ENCODE measurements at places on chromosomes 1 and 21.

DNA sequence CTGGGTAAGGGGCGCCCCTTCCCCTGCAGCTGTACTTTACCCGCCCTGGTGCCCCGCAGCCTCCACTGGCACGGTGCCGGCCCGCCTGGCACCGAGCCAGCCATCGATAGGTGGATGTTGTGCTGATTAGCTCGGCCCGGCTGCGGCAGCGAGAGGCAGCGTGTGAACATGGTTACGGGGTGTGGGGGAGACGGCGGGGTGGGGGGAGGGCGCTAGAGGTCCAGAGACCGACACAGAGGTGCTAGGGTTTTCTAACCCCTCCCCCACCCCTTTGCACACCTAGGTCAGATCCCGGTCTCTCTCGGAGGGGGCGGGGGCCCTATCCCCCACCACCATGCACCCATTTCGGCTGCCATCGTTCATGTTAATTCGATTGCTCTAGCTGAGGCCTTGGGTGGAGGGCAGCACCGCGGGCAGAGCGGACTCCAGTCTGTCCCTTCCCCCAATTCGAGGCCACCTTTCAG, 6.7 kb downstream of the EFNA4 start:
- DNase-seq = no peak

- DNase-seq = no peak
These were observed 40.8 kb downstream of the CDK18 start for GRCh38 chr1:205545001-205545919.

GRCh38 chr21:38330666-38331065, 73.9 kb downstream of the KCNJ15 start:
- DNase-seq = no peak

DNA sequence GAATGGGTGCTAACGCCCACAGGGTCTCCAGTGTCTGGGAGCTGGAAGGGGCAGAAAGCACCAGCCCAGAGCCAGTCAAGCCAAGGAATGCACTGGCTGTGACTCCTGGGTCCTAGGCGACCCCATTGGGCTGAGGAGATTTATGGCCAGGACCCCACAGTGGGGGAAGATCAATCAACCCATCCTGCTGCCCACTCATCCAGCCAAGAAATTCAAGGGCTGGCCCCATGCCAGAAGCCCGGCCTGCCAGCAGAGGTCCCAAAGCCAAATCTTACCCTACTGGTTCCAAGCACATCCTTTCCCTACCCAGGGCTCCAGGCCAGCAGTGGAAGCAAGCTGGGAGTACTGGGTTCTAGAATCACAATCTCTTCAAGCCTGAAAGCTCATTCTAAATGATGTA, 6.8 kb upstream of the PDZK1IP1 start:
- DNase-seq = no peak

- no peak for DNase-seq
These were observed 119.5 kb downstream of the PCBP3 start for GRCh38 chr21:45763074-45763473.

DNA sequence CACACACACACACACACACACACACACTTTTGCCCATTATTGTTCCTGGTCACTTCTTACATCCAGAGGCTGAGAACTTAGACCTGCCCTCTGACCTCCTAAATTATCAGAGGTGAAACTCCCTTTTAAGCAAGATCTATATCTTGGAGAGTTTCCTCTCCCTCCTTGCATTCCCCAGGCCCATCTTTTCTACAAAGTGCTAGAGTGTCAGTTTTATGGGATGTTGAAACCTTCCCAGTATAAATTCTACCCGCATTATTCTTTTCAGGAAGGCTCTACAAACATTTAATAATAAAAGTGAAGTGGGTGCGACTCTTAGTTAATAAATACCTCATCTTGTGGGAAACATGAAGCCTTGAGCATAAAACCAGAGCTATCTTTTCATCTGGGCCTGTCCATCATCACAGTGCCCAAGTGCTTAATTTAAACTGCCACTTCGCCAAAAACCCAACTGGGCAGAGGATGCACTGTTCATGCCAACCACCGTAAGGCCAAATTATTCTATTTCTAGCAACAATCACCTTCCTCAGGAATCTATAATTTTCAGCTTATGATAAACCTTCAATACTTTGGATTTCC, 458.2 kb upstream of the RUNX1 start:
- no peak for DNase-seq

GRCh38 chr1:118023199-118023598, 93.7 kb downstream of the WDR3 start:
- DNase-seq = no peak

- no peak for DNase-seq
These were observed 30.5 kb downstream of the EEIG2 start for GRCh38 chr1:108590441-108590840.

- DNase-seq = no peak
These were observed 16.7 kb upstream of the LUZP1 start for GRCh38 chr1:23185381-23185780.

DNA sequence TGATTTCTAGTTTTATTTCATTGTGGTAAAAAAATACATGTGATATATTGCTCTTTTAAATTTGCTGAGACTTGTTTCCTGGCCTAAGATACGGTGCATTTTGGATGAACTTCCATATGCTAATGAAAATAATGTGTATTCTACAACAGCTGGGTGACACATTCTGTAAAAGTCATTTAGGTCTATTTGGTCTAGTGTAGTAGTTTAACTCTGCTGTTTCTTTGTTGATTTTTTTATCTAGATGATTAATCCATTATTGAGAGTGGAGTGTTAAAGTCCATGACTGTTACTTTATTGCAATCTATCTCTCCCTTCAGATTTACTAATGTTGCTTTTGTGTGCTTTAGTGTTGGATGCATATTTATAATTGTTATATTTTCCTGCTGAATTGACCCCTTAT, 161.4 kb downstream of the VAV3 start:
- no peak for DNase-seq

- no peak for DNase-seq
These were observed 12.2 kb downstream of the ARID4B start for GRCh38 chr1:235315735-235316134.

DNA sequence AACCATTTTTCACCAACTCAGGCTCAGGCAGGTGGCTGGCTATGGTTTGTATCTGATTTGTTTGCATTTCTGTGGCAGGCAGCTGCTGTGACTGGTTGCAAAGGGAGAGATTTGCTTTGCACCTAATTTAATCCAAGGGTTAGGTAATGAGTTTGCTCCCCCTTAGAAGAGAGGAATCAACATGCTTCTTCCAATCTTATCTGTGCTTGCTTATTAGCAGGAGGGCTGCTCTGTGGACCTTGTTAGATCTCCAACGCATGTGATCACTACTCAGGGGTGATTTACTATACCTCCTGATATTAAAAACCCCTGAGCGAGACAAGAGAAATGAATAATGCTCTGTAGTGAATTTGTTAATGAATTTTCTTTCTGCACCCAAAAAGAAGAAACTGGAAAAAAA, 20.5 kb downstream of the OLFML3 start:
- no peak for DNase-seq

GRCh38 chr1:24317081-24317480, 2.1 kb upstream of the GRHL3 start:
- no peak for DNase-seq

DNA sequence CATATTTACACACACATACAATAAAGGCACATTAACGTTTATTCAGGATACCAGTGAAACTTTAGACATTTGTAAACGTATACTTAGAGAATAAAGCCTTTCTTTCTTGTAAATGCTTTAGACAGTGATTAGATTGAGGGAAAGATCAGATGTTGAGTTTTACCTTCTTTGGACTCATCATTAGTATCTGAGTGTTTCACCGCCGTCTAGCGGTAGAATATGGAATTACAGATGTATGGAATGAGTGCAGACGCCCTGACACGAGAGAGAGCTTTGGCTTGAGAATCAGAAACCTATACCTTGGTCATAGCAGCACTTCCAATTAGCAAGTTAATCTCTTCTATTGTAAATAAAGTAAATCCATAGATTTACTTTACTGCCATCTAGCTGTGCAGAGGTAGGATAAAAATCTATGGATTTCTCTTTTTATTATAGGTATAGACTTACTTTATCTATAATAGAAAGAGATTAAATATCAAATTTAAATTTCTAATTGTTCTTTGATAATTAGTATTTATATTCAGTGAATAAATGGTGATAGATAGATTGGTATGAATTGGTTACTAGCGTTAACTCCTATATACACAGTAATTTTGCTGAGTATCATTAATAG, 12.6 kb downstream of the FLG2 start:
- DNase-seq = peak; percentile 45

- no peak for DNase-seq
These were observed 28.4 kb upstream of the ST6GALNAC3 start for GRCh38 chr1:76046149-76046548.

- DNase-seq = peak; percentile 65
These were observed 404.8 kb downstream of the HLX start for GRCh38 chr1:221284028-221284427.

DNA sequence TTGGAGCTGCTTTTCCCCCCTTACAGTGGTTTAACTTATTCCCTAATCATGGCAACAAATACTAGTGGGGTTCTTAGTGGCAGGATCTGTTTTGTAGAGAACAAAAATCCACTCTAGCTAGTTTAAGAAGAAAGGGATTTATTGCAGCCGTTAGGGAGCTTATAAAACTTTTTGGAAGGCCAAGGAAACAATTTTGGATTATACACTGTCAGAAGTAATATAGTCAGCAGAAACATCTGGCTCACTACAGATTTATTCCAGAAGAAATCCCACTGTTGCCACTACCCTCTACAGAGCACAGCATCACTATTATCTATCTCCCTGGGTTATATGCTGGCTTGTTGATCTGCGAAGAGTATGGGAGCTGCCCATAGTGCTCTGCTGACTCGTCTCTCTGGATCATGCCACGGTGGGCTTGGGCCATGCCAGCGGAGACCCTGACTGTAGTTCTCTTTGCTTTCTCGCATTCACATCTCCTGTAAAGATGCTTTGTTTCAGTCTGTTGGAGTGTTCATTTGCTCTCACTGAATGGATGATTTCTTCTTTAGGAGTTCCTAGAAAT, 107.5 kb downstream of the ODF2L start:
- no peak for DNase-seq

GRCh38 chr21:27134516-27134915, 167.6 kb upstream of the ADAMTS5 start:
- DNase-seq = no peak

DNA sequence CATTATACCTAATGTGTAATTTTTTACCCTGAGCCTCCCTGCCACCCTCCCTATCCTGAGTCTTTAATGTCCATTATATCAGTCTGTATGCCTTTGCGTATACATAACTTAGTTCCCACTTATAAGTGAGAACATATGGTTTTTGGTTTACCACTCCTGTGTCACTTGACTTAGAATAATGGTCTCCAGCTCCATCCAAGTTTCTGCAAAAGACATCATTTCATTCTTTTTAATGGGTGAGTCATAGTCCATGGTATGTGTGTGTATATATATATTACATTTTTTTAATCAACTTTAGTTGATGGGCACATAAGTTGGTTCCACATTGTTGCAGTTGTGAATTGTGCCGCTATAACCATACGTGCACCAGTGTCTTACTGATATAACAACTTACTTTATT, 477.1 kb upstream of the NEGR1 start:
- no peak for DNase-seq

DNA sequence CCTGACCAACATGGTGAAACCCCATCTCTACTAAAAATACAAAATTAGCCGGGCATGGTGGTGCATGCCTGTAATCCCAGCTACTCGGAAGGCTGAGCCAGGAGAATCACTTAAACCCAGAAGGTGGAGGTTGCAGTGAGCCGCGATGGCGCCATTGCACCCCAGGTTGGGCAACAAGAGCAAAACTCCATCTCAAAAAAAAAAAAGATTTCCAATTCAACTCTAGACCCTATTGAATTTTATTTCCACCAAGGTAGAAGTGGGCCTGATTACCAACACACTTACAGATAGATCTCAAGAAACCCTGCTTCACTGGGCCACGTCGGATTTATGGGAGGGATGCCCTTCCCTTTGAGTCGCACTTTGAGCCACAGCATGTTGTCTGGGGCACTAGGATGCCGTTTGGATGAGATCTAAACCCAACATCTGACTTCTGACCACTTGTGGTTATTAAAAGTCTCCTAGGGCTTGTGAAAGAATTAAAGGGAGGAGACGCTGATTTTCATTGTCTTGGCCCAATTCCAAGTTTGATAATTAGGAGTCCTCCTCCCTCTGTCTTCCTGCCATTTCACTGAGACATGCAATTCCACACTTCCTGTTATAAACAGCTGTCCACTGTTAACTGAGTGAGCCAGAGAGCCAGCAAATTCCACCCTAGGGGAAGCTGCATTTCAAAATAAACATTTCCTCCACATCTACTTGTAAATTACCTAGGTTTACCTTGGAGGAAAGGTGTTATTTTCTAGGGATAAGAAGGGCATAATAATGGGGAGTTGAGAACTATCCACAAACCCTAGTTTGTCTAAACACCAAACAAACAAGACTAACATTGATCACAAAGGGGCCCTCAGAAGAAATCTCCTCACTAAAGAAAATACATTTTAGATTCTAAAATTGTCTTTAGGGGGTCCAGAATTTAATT, 5.2 kb upstream of the RERE start:
- DNase-seq = peak; percentile 85

GRCh38 chr1:18118078-18118477, 10.5 kb downstream of the IGSF21 start:
- DNase-seq = no peak

All from stromal cell of bone marrow (primary cell).